ENCODE measurements at places on chromosomes 6 and 20.
A peak's percentile ranks its signal among the peaks of the same experiment; 100 is the strongest.

DNA sequence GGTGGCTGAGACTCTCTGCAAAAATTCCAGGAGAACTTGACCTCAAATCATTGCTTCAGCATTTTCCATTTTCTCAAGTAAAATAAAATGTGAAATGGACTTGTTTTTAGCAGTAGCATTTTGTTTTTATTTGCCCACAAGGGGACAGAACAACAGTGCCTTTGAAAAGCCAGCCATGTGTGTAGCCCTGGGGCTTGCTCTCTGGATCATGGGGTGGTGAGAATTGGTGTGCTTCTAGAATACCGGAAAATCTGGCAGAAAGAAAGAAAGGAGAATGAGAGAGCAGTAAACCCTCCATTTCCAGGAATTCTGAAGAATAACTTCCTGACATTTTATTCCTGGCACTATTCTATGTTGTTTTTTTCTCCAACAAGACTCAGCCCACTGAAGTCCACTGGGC is 254.7 kb upstream of the MOCS1 start:
- H3K27ac ChIP-seq, result no peak overlapping the region
- no peak overlapping the region for H3K4me3 ChIP-seq
- no peaks in the 10 kb centered on the region for H3K27me3 ChIP-seq
- no peaks in the 10 kb centered on the region for H3K4me1 ChIP-seq

DNA sequence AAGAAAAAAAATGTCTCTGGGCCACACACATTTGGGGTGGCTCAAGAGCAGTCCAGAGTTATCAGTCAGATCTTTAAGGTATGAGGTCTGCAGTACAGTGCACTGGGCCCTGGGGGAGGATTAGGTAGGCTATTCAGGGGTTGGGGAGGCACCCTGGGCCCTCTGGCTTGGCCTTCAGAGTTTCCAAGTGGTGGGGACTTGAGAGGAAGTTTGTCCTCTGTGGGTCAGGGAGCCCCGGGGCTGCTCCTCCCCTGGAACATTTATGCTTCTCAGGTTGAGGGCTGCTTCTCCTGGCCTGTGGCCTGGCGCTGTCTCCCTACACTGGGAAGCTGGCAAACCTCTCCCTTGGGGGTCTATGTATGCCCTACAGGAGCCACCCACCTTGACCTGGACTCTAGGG is 46.0 kb downstream of the PTK7 start:
- DNase-seq, result no peak
- H3K4me3 ChIP-seq, result no peak overlapping the region
- H3K4me1 ChIP-seq, result no peaks in the 10 kb centered on the region
- H3K27me3 ChIP-seq, result no peaks in the 10 kb centered on the region

DNA sequence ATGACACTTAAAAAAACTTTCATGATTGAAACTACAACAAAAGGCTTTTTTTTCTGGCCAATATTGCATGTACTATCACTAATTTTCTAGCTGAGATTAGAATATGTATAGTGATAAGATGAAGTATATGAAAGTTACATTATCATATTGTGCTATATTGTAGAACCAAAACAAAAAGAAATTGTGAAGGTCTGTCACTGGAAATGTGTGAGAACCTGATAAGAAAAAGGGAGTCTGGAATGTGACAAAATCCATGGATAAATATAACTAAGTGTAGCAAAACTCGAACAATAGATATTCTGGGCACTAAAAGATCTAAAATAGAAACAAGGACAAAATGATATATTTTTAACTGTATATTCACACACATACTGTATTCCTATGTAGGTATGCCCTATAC is 36.7 kb upstream of the FAM135A start:
- no peaks in the 10 kb centered on the region for H3K36me3 ChIP-seq
- no peaks in the 10 kb centered on the region for H3K27me3 ChIP-seq
- DNase-seq, result no peak
- H3K4me3 ChIP-seq, result no peak overlapping the region

GRCh38 chr6:69179681-69180080 is 544.6 kb downstream of the ADGRB3 start:
- no peaks in the 10 kb centered on the region for H3K27me3 ChIP-seq
- no peak overlapping the region for H3K27ac ChIP-seq
- no peak for DNase-seq
- no peaks in the 10 kb centered on the region for H3K4me1 ChIP-seq
- H3K4me3 ChIP-seq, result no peak overlapping the region
- H3K36me3 ChIP-seq, result no peaks in the 10 kb centered on the region

DNA sequence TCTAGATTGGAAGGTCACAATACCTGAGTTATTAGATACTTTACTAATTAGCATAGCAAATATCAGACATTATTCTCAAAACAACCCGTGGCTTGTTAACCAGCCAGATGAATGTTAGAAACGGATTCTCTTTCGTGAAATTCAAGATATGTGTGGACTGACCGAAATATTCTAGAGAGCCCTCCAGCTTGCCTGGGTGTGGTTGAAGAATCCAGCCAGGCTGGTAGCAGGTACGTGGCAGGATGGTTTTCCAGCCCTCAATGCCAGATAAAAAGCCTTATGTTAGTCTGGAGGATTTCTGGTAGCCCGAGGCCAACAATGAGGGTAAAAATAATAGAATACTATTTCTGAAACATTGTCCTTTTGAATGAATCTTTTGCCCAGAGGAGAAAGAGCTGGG is 19.3 kb downstream of the ECT2L start:
- H3K4me1 ChIP-seq, result no peaks in the 10 kb centered on the region
- no peak for DNase-seq
- H3K36me3 ChIP-seq, result no peaks in the 10 kb centered on the region
- no peaks in the 10 kb centered on the region for H3K27me3 ChIP-seq
- H3K27ac ChIP-seq, result no peak overlapping the region

- no peaks in the 10 kb centered on the region for H3K36me3 ChIP-seq
- H3K27ac ChIP-seq, result no peak overlapping the region
- H3K27me3 ChIP-seq, result no peaks in the 10 kb centered on the region
- no peak for DNase-seq
These were observed 203.9 kb downstream of the PHF3 start for GRCh38 chr6:63839485-63839884.

GRCh38 chr20:56098981-56099500 is 93.7 kb upstream of the CBLN4 start:
- no peaks in the 10 kb centered on the region for H3K36me3 ChIP-seq
- H3K4me1 ChIP-seq, result no peaks in the 10 kb centered on the region
- DNase-seq, result no peak
- H3K4me3 ChIP-seq, result no peak overlapping the region
- H3K27me3 ChIP-seq, result no peaks in the 10 kb centered on the region

GRCh38 chr6:75830959-75831885 is 82.2 kb downstream of the MYO6 start:
- no peak overlapping the region for H3K27ac ChIP-seq
- no peak overlapping the region for H3K4me3 ChIP-seq
- no peak for DNase-seq
- no peaks in the 10 kb centered on the region for H3K27me3 ChIP-seq
- H3K4me1 ChIP-seq, result no peaks in the 10 kb centered on the region

DNA sequence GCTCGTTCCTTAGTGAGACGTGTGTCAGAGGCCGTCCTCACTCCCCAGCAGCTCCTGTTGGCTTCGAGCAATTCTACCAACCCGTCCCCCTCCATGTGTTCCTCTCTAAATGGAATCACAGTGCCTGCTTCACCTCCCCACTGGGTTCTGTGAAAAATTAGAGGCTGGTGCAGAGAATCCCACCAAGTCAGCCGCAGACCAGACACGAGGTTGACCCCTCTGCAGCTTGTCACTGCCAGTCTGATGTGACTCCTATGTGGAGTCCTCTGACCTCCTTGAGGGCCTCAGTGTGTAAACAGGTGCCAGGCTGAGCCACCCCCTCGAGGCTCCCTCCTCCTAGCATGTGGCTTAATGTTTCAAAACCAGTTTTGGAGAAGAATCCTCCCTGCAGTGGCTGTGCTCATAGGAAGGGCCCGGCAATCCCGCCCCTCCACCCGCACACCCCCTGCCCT is 12.6 kb upstream of the IRF4 start:
- DNase-seq, result peak; percentile 45
- no peaks in the 10 kb centered on the region for H3K4me1 ChIP-seq
- no peak overlapping the region for H3K27ac ChIP-seq

GRCh38 chr20:10282979-10283456 is 64.4 kb downstream of the SNAP25 start:
- H3K27ac ChIP-seq, result no peak overlapping the region
- no peaks in the 10 kb centered on the region for H3K36me3 ChIP-seq
- no peak overlapping the region for H3K4me3 ChIP-seq

DNA sequence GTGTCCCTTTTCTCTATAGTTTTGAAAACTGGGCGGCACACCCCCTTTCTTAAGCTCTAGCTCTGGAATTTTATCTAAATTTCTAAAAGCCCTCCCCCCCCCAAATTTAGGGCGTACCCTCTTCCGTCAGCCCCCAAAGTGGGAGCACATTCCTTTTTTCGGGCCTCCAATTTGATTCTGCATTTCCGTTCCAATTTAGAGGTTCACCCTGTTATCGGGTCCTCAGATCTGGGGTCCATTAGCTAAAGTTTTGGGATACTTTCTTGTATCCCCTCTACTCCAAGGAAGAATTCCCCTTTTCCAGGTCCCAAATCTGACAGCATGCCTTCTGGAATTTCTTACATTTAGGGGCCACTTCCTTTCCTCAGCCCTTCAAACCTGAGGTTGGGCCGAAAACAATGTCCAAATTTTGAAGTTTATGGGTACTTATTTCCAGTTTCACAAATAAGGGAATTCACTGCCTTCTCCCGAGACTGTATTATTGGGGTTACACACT is 796 bp downstream of the PHF20 start:
- DNase-seq, result no peak
- H3K27ac ChIP-seq, result peak overlapping the region; percentile 96
- H3K4me1 ChIP-seq, result peaks cover 63% of the 10 kb centered on the region
- no peaks in the 10 kb centered on the region for H3K36me3 ChIP-seq

DNA sequence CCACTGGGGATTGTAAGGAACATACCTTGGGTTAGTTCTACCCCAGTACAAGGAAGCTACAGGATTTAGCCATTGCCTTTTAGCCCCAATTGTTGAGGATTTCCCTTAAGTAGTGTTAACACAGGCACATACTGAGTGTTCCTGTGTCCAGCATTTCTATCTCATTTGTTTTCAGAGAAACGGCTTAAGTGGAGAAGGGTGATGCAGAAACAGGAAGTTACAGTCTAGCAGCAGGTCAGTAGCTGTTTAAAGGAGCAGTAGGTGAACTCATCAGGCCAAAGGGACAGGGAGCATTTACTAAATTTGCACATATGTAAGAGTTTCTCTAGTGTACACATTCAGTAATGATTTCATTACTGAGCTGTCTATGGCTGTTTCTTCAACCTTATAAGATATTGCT is 644.2 kb upstream of the GJE1 start:
- no peaks in the 10 kb centered on the region for H3K27me3 ChIP-seq
- H3K36me3 ChIP-seq, result no peaks in the 10 kb centered on the region
- no peak overlapping the region for H3K27ac ChIP-seq
- peaks cover 7% of the 10 kb centered on the region for H3K4me1 ChIP-seq
- DNase-seq, result no peak

DNA sequence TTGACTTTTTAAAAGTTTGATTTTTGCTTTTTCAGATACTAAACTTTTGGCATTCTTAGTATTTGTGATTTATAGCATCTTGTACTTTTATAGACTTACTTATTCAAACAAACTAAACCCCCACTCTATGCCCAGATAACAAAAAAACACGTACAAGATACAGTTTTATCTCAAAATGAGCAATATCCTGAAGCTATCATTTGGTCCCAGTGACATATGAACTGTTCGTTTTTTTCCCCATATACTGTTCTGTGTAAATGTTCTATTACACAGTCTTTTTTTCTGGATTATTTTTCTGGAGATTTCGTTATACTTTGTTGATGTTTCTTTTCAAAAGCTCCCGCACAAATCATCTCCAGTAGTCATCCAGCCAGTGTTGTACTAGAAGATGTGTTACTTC is 27.3 kb upstream of the SERINC3 start:
- no peaks in the 10 kb centered on the region for H3K27me3 ChIP-seq
- no peaks in the 10 kb centered on the region for H3K36me3 ChIP-seq
- peak overlapping the region; percentile 23 for H3K27ac ChIP-seq
- no peak for DNase-seq
- no peak overlapping the region for H3K4me3 ChIP-seq

DNA sequence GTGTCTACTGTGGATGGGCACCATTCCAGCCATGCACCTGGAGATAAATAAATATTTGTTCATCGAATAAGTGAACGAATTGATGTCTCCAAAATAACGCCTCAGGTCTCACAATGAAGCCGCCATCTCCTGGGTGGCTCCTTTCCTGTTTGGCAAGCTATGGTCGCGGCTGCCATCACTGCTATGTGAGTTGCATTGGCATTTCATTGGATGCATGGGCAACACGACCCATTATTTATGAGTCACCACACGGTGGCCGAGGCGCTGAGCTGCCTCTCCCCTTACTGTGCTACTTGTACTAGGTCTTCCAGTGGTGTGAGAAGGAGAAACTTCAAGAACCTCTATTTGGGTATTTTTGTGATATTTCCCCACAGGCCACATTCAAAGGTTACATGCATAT is 21.3 kb upstream of the PDE10A start:
- no peak overlapping the region for H3K4me3 ChIP-seq
- no peaks in the 10 kb centered on the region for H3K4me1 ChIP-seq
- H3K27ac ChIP-seq, result no peak overlapping the region
- DNase-seq, result no peak
- H3K36me3 ChIP-seq, result no peaks in the 10 kb centered on the region

- no peak overlapping the region for H3K4me3 ChIP-seq
- H3K27me3 ChIP-seq, result no peaks in the 10 kb centered on the region
- H3K4me1 ChIP-seq, result peaks cover 19% of the 10 kb centered on the region
- no peak overlapping the region for H3K27ac ChIP-seq
These were observed 2.1 kb downstream of the DEF6 start for GRCh38 chr6:35299674-35300073.

- no peak for DNase-seq
- H3K4me1 ChIP-seq, result no peaks in the 10 kb centered on the region
- no peak overlapping the region for H3K4me3 ChIP-seq
- H3K27me3 ChIP-seq, result no peaks in the 10 kb centered on the region
- no peak overlapping the region for H3K27ac ChIP-seq
- H3K36me3 ChIP-seq, result no peaks in the 10 kb centered on the region
These were observed 1371.5 kb downstream of the EPHA7 start for GRCh38 chr6:92047860-92048259.

GRCh38 chr20:61482901-61483300 is 230.8 kb downstream of the CDH4 start:
- no peaks in the 10 kb centered on the region for H3K27me3 ChIP-seq
- H3K27ac ChIP-seq, result no peak overlapping the region
- H3K4me1 ChIP-seq, result no peaks in the 10 kb centered on the region
- no peaks in the 10 kb centered on the region for H3K36me3 ChIP-seq
- H3K4me3 ChIP-seq, result no peak overlapping the region

DNA sequence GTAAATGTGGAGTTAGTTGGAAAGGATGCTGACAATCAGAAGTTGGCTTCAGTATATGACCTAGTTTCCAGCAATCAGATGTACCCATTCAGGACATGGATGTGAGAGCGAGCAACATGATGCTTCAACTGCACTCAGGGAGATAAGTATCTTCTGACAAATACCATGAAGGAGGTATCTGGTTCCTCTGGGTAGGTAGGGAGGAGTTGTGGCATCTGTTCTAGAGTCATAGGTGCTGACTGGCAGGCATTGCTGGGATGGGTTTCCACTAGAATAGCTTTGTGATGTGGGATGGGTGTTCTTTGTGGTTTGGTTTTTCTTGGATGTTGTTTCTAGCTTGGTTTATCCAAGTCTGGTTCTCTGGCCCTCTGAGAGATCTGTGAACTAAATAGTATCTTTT is 3.9 kb upstream of the REV3L start:
- H3K4me1 ChIP-seq, result peaks cover 19% of the 10 kb centered on the region
- no peak for DNase-seq
- peaks cover 6% of the 10 kb centered on the region for H3K36me3 ChIP-seq
- H3K27me3 ChIP-seq, result no peaks in the 10 kb centered on the region

GRCh38 chr6:33963136-33963750 is 159.4 kb upstream of the MLN start:
- no peaks in the 10 kb centered on the region for H3K27me3 ChIP-seq
- H3K27ac ChIP-seq, result no peak overlapping the region
- no peaks in the 10 kb centered on the region for H3K4me1 ChIP-seq

- peaks cover 39% of the 10 kb centered on the region for H3K4me1 ChIP-seq
- no peaks in the 10 kb centered on the region for H3K27me3 ChIP-seq
- H3K36me3 ChIP-seq, result no peaks in the 10 kb centered on the region
- H3K4me3 ChIP-seq, result peak overlapping the region; percentile 94
These were observed 1.6 kb upstream of the ATXN1 start for GRCh38 chr6:16762550-16763477.

Measured in psoas muscle (tissue), 8 donors.